ENCODE measurements at places on chromosomes 7 and 10. TPM values are rescaled to one million over a fixed set of nuclear protein-coding genes. Genes with fewer than 3 reads are reported as not detected.

The LIPN gene
- 0.31 TPM for polyA plus RNA-seq

The ZWINT gene
- polyA plus RNA-seq = 1.9 TPM

The PRKCQ gene
- polyA plus RNA-seq = 1.7 TPM

The SVOPL gene
- not detected for polyA plus RNA-seq

The CCDC172 gene
- not detected for polyA plus RNA-seq

The PAX4 gene
- polyA plus RNA-seq = not detected

All from IgD-negative memory B cell (primary cell).